Left lobe of liver (tissue), 2 donors: ENCODE measurements at places on chromosomes 5 and 9. TPM values are rescaled to one million over a fixed set of nuclear protein-coding genes. Genes with fewer than 3 reads are reported as not detected.

DNA sequence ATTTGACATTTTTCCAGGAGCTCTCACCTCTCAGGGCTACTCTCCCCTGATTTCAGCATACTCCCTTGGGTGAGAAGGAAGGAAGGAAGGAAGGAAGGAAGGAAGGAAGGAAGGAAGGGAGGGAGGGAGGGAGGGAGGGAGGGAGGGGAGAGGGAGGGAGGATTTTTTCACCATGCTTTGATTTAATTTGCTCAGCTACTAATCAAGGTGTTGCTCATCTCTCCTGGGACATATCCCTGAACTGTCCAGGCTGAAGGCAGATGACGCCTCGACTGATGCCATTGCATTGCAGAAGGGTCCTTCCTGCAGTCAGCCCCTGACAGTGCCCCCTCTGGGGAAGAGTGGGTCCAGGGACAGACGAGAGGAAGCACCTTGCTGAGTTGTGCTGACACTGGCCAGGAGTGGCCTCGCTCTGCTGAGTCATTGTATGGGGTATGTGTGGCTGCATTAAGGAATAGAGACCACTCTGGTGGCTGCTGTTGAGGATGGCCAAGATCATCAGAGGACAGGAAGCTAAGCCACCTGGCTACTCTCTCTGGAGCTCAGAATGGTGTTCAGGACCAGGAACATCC lies 43.6 kb upstream of the CRB2 start:
- no peak for DNase-seq

- no peak for DNase-seq
These were observed 92.9 kb upstream of the IER5L start for GRCh38 chr9:129270903-129271431.

GRCh38 chr5:169290895-169291294 lies 10.0 kb downstream of the SLIT3 start:
- no peak for DNase-seq

- DNase-seq: no peak
These were observed 60.6 kb downstream of the GRIN3A start for GRCh38 chr9:101677861-101678260.

Gene GLDC
- 112 TPM for total RNA-seq

Gene COL15A1
- total RNA-seq: 0.23 TPM

Gene GRIA1
- not detected for total RNA-seq
